Left ventricle myocardium superior (tissue), 1 donor: ENCODE measurements at places on chromosomes 5 and 9.

GRCh38 chr5:123819833-123820232 is 307.9 kb downstream of the CSNK1G3 start:
- no peak for DNase-seq

DNA sequence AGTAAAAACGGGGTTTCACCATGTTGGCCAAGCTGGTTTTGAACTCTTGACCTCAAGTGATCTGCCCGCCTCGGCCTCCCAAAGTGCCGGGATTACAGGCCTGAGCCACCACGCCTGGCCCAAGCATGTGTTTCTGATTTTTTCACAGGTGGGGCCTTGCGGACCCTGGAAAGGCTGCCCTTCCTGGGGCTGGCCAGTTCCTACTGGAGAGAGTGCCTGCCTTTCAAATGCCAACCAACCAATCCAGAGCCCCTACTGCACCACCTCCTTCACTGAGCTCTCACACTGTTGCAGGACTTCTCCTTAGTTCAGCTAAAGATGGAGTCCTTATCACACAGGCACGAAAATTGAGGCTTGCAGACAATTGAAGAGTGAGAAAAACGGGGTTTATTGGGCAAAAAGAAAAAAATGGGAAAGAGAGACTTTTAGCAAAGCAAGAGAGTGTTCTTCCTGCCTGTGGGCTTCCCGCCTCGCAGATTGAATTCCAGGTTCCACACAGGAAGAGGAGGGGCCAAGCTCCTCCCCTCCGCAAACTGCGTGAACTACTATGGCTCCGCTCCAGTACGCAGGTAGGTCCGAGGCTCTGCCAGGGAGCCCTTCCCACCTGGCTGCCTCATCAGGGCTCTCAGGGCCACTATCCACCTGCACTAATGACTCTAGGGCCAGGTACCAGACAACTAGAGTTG is 8.3 kb upstream of the CMBL start:
- DNase-seq: no peak

DNA sequence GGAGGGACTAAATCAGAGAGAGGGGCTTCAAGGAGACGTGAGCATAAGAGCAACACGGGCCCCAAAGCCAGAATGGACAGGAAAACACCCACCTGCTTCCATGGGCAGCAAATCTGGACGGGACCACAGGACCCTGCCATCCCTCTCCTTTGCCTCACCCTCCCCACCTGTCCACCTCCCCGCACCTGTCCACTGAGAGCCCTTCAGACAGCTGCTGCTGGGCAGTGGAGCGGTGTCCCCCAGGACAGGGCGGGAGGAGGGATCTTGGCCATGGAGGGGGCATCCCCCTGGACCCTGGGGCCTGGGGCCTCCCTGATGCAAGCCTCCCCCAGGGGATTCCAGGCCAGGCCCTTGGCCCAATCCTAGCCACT is 2.6 kb downstream of the CCDC183 start:
- DNase-seq: no peak

DNA sequence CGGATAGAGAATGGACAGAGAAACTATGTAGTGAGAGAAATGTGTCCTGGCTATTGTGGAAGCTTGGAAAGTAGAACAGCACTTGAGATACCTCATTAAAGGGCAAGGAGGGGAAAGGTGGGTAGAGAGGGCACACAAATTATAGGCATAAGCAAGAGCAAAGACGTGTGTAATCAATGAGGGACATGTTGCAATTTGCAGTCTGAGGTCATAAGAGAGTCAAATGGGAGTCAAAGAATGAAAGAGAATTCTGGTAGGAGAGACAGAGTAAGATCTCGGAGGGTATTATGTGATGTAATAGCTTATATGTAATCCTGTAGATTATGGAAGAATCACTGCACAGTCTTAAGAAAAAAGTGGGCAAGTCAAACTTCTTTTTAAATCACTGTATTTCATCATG is 312.0 kb upstream of the RGMB start:
- no peak for DNase-seq

GRCh38 chr5:6459896-6460295 is 11.2 kb downstream of the UBE2QL1 start:
- DNase-seq: no peak
